ENCODE measurements at places on chromosomes 1 and 21. TPM values are rescaled to one million over a fixed set of nuclear protein-coding genes. Genes with fewer than 3 reads are reported as not detected.

Gene CD1D
- total RNA-seq = 9.1 TPM

Gene NBPF6
- total RNA-seq = not detected

Gene KRTAP11-1
- not detected for total RNA-seq

Gene PTCH2
- total RNA-seq = not detected

Gene LENEP
- not detected for total RNA-seq

Gene RIIAD1
- total RNA-seq = not detected

Gene GREM2
- not detected for total RNA-seq

Gene C4BPA
- not detected for total RNA-seq

Gene RBBP4
- 85.1 TPM for total RNA-seq

Gene YOD1
- 6.0 TPM for total RNA-seq

Gene CCDC28B
- 9.0 TPM for total RNA-seq

Gene ARTN
- 139 TPM for total RNA-seq

Gene CTSS
- 3.0 TPM for total RNA-seq

Gene NASP
- total RNA-seq = 27.3 TPM

Gene S100A2
- total RNA-seq = 7,785 TPM

Gene IBA57
- 6.1 TPM for total RNA-seq

Gene MEGF6
- 1.2 TPM for total RNA-seq

Gene HOOK1
- total RNA-seq = 5.0 TPM

Gene SGIP1
- total RNA-seq = not detected

Gene KIAA1614
- 1.3 TPM for total RNA-seq

Gene TRNP1
- 94.1 TPM for total RNA-seq

Gene YRDC
- 29.6 TPM for total RNA-seq

Gene MATN1
- total RNA-seq = not detected

Gene SAMSN1
- not detected for total RNA-seq

Gene LAD1
- 140 TPM for total RNA-seq

Gene TCHH
- 0.04 TPM for total RNA-seq

Gene NECTIN4
- 0.23 TPM for total RNA-seq

Gene ESRRG
- total RNA-seq = 0.04 TPM

Gene MNDA
- total RNA-seq = not detected

Gene RHCE
- 0.95 TPM for total RNA-seq

Gene FBXO2
- total RNA-seq = 61.7 TPM

Gene ADAM30
- not detected for total RNA-seq

Gene SPRR4
- total RNA-seq = not detected

Data from hair follicular keratinocyte (primary cell).